ENCODE measurements at places on chromosomes 1 and 21. TPM values are rescaled to one million over a fixed set of nuclear protein-coding genes. Genes with fewer than 3 reads are reported as not detected.
A peak's percentile ranks its signal among the peaks of the same experiment; 100 is the strongest.

Gene FCRL1
- polyA plus RNA-seq = 1.00 TPM

Gene TMEM51
- polyA plus RNA-seq = 25.2 TPM

Gene KCNE2
- polyA plus RNA-seq = 0.52 TPM

Gene FMO4
- polyA plus RNA-seq = 9.8 TPM

Gene KCNC4
- 3.7 TPM for polyA plus RNA-seq

Gene RPRD2
- polyA plus RNA-seq = 37.5 TPM

GRCh38 chr21:17269760-17270159 lies 243.1 kb upstream of the CXADR start:
- no peak for DNase-seq

GRCh38 chr1:99603699-99604560 lies 42.0 kb upstream of the PALMD start:
- no peak for DNase-seq

- no peak for DNase-seq
Measured at GRCh38 chr1:228541725-228542124, 54.5 kb downstream of the RNF187 start.

DNA sequence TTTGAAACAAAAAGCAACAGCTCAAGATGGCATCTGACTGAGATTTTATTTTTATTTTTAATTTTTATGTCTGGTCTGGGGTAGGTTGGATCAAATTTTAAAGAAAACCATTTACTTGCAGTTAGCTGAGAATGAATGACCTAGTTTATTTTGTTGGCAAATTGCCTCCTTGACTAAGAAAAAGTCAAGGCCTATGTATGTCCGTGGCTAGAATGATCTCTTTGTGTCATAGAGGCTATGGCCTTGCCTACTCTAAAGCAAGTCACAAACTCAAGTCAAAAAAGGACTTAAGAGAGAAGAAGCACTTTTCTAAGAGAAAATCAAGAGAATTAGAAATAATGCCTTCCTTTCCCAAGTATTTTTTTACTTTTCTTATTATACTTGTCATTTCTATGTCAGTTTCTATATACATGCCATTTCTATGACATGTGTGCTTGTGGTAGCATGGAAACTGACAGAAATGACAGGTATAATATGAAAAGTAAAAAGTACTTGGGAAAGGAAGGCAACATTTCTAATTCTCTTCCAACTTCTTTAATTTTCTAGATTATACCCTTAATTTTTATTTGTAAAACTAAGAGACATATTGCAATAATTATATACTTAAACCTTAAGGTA lies 136.7 kb downstream of the CENPF start:
- DNase-seq = no peak

DNA sequence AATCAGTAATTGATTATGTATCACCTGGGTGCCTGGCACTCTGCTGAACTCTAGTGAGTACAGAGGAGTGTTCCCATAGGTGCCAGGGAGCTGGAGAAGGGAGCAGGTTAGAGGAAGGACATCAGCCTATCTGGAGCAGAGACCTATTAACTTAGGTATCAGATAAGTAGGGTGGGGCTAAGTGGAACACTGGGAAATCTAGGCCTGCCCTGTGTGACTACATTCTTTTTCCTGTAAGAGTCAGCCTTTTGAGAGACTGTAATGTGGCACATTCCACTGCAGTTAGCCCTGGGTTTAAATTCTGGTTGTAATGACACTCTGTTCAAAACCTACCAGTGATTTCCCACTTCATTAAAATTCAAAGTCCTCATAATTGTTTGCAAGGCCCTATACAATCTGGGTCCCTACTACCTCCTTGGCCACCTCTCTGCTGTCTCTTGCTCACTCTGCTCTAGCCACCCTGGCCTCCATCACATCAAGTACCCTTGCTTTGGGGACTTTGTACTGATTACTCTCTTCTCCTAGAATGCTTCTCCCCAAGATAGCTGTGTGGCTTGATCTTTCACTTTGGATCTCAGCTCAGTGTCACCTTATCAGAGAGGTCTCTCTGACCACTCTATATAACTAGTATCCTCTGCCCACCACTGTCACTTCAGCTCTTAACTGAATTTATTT lies 12.9 kb downstream of the STX12 start:
- DNase-seq = peak; percentile 95

GRCh38 chr1:225868631-225869330 lies 13.4 kb downstream of the TMEM63A start:
- DNase-seq = no peak

DNA sequence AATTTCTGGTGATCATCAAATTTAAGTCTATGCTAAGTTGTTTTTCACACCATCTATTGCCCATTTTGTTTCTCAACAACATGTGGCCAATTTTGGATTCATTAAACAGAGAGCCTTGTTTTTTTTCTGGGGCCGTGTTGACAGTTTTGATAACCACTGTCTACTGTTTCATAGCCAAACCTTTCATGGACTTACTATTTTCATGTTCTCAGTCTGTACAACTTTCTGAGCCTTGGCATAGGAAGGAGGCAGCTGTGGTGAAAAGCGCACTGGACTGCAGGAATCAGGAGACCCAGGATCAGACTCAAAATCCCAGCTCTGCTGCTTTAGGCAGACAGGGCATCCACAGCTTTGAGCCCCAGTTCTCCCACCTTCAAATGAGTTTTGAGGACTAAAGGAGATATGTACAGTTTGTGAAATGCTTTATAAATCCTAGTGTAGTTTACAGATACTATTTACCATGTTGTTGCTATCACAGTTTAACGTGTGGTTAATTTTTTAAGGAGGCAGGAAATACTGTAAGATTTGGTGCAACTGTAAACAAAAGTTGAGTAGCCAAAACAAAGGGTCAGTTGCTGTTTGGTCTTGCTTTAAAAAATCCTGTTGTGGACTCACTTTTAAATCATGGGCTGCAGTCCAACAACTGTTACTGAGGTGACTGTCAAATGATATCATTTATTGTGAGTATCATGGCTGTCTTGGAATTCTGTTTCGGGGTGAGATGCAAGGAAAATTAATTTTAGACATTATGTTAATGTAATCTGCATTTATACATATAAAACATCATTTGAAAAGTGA lies 2.9 kb downstream of the MACO1 start:
- no peak for DNase-seq

GRCh38 chr1:8980656-8981055 lies 35.0 kb downstream of the CA6 start:
- no peak for DNase-seq

DNA sequence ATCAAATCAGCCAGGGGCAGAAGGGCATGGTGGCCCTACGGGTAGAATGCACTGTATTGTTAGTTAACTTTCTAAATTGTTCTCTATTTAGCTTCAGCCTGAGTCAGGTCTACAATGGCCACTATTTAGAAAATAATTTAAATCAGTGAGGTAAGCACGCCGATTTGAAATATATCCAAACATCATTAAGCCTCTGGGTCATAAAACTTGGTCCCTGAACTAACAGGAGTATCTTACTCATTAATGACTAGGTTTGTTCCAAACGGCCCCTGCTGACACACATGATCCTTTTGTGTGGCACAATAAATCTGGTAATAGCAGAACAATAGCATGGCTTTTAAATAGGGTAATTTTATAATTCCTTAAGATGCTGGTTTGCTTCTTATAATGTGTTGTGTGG lies 48.4 kb downstream of the STX6 start:
- DNase-seq = no peak

DNA sequence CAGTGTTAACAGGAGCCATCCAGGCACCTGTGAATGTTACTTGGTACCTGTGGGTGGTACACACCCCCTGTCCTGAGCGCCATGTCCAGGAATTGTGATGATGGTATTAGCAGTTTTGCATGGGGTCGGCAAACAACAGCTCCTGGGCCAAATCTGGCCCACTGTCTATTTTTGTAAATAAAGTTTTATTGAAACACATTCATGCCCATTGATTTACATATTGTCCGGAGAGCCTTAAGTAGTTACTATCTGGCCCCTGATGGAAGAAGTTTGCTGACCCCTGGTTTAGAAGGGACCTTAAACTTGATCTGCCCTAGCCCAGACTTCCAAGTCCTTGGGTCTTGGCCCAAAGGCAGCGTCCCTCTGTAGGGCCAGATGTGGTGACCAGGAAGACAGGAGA lies 58.3 kb downstream of the SPSB1 start:
- no peak for DNase-seq

DNA sequence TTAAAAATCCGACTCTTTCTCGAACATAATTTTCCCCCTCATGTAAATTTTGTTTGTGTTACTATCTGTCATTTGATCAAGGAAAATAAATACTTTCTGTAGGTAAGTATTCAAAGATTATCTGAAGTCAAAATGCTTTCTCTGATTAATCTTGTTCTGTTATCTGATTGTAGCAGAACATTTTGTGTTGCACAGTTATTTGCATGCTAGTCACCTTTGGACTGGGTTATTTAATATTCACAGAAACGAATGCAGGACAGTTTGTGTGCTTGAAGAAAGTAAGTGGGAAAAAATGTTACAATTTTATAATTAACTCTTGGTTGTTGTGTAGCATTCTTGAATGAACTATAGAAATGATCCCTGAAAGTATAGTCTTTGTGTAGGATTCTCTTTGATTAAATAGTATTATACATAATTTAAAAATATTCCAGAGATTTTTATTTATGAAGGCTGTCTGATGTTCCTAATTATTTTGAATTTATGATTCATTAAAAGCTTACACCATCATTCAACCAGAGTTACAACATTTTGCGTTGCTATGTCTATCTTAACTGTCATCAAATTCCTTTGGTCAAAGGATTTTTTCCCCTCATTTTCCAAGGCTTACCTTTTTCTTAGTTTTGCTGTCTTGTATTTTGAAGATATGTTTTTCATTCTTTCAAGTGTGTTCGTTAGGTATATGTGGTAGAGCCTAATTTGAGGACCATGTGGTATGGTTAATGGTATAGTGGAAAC lies 176.6 kb downstream of the GIPC2 start:
- DNase-seq = no peak

GRCh38 chr1:59569198-59569597 lies 245.6 kb upstream of the HOOK1 start:
- DNase-seq = no peak

DNA sequence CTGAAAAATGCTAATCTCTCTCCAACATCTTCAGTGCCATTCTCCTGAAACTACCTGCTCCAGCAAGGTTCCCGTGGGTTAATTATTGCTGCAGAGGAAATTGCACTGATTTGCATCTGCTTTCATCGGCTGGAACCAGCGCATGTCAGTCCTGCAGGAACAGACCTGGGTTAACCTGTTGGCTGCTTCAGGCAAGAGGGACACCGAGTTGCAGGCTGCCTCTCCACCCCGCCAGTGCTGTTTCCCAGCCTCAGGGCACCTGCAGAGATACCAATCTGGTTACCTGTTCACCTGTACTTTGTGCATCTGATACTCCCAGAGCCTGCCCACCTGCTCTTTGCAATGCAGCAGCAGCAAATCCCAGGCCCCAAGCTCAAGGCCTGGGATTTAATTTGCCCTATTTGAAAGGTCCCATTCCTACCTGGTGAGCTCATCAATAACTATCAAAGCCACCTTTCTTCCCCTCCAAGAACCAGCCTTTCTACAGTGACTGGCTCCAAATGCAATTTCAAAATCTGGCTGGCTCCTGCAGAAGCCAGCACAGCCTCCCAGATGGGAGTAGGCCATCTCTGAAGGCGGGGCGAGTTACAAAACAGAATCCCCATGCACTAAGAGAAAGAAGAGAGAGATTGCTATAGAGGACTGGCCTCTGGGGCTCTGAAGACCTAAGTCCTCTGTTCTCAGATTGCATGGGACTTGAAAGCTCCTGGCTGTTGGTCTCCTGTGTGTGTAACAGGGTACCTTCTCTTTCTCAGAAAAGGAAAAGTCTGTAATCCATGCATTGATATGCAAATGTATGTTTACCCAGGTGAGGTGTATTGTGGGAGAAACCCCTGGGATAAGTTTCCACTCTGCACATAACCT lies 67.8 kb downstream of the TOMM20 start:
- peak; percentile 71 for DNase-seq

- DNase-seq = peak; percentile 61
Measured at GRCh38 chr1:2481885-2482284, 5.8 kb downstream of the PLCH2 start.

GRCh38 chr21:43731891-43732711 lies 13.2 kb downstream of the PDXK start:
- peak; percentile 33 for DNase-seq

GRCh38 chr1:182383037-182383661 lies 8.4 kb downstream of the GLUL start:
- DNase-seq = no peak

DNA sequence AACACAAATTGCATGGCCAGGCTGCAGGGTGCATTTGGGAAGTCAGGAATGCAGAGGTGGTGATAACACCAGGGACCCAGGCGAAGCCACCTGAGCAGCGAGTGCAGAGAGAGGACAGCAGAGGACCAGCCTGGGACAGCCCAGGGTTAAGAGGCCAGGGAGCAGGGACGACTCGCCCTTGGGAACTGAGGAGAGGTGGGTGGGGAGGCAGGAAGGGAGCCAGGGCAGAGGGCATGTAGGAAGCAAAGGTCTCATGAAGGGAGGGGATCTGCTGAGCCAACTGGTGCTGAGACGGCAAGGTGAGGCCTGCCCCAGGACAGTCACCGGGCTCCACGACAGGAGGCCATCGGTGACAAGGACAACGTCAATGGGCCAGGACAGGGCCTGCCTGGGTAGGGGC lies 16.4 kb downstream of the KIF17 start:
- peak; percentile 59 for DNase-seq

GRCh38 chr21:35982717-35983116 lies 77.6 kb downstream of the SETD4 start:
- no peak for DNase-seq

- DNase-seq = no peak
Measured at GRCh38 chr1:156393095-156393494, 24.1 kb downstream of the RHBG start.

DNA sequence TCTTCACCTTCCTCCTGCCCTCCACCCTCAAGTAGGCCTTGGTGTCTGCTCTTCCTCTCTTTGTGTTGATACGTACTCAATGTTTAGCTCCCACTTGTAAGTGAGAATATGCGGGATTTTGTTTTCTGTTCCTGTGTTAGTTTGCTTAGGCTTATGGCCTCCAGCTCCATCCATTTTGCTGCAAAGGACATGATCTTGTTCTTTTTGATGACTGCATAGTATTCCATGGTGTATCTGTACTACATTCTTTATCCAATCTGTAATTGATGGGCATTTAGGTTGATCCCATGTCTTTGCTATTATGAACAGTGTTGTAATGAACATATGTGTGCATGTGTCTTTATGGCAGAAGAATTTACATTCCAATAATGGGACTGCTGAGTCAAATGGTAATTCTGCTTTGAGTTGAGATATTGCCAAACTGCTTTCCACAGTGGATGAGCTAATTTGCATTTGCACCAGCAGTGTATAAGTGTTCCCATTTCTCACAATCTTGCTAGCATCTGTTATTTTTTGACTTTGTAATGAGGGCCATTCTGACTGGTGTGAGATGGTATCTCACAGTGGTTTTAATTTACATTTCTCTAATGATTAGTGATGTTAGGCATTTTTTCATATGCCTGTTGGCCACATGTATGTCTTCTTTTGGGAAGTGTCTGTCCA lies 272.7 kb downstream of the SDCCAG8 start:
- DNase-seq = no peak

- DNase-seq = no peak
Measured at GRCh38 chr1:108017698-108018097, 52.7 kb upstream of the VAV3 start.

GRCh38 chr1:24319312-24319863 lies at the start of gene GRHL3:
TSS of gene GRHL3 (plus strand) at chr1:24319357. CDS start at chr1:24319552, 195 bp downstream.
- peak; percentile 72 for DNase-seq

- DNase-seq = peak; percentile 37
Measured at GRCh38 chr1:165876121-165876520, 48.7 kb downstream of the UCK2 start.

GRCh38 chr1:29639741-29640427 lies 403.6 kb downstream of the PTPRU start:
- no peak for DNase-seq
